ENCODE measurements at places on chromosomes 16 and 17.
A peak's percentile ranks its signal among the peaks of the same experiment; 100 is the strongest.

- DNase-seq = no peak
Observed at GRCh38 chr16:31202414-31203375, at the start of gene PYCARD. TSS of gene PYCARD (minus strand) at chr16:31202760. CDS start at chr16:31202690, 70 bp downstream.

DNA sequence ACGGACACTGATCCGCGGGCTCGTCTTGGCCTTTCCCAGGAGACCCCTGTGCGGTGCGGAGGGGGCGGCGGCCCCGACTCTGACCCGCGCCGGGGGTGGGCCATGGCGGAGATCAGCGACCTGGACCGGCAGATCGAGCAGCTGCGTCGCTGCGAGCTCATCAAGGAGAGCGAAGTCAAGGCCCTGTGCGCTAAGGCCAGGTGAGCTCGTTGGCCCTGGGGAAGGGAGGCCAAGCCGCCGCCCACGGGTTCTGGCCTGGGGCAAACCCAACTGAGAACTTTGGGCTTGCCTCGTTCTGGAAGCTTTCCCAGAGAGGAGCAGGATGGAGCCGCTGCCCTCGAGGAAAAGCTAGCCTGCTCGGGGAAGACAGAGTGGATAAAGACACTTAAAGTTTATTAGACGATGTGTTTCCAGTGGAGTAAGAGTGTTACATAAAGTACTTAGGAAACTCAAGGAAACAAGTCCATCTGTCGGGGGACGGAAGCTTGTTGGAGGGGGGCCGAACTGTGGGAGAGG lies 540 bp downstream of the PPP4C start:
- DNase-seq = no peak

GRCh38 chr16:84058211-84058610 lies 15.6 kb upstream of the SLC38A8 start:
- DNase-seq = no peak

DNA sequence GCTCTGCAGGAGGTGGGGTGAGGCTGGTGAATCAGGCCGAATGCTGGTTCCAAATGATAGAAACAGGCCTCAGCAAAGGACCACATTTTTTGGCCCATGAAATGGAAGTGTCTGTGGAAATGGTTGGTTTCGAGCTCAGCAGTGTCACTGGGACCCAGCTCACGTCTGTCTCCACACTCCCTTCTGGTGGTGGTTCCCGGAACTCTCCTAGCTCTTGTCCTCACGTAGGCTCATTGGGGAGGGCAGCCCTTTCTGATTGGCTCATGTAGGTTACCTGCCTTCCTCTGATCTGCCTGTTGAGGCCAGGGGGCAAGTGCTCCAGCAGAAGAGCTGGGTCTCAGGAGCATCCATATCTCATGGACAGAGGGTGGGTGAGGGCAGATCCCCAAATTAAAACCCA lies 4.0 kb downstream of the ALG1 start:
- DNase-seq = no peak

DNA sequence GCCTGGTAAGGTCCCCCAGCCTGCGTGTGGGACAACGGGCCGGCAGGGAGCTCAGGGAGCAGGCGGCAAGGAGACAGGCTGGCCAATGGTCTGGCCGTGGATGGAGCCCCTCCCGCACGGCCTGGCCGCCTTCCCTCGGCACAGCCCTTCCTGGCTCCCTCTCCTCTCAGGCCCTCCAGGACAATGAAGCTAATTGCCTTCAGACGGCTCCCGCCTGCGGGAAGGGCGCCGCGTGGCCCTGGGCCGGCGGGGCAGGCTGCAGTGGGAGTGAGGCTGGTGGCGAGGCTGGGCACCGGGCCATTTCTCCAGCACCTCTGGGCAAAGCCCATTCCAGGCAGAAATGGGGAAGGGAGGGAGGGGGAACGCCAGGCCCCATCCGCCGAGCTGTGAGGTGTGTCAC lies 50.9 kb downstream of the ENGASE start:
- no peak for DNase-seq

- DNase-seq = no peak
Observed at GRCh38 chr17:35725058-35725457, 6.4 kb upstream of the RASL10B start.

- DNase-seq = peak; percentile 5
Observed at GRCh38 chr16:21159281-21159951, 942 bp downstream of the LDAF1 start.

- DNase-seq = no peak
Observed at GRCh38 chr16:64159976-64160375, 961.9 kb downstream of the CDH11 start.

- DNase-seq = no peak
Observed at GRCh38 chr17:58204796-58205195, 12.3 kb downstream of the EPX start.

GRCh38 chr16:76409706-76410105 lies 132.5 kb downstream of the CNTNAP4 start:
- no peak for DNase-seq

- DNase-seq = no peak
Observed at GRCh38 chr16:27718201-27719105, 168.5 kb downstream of the KATNIP start.

DNA sequence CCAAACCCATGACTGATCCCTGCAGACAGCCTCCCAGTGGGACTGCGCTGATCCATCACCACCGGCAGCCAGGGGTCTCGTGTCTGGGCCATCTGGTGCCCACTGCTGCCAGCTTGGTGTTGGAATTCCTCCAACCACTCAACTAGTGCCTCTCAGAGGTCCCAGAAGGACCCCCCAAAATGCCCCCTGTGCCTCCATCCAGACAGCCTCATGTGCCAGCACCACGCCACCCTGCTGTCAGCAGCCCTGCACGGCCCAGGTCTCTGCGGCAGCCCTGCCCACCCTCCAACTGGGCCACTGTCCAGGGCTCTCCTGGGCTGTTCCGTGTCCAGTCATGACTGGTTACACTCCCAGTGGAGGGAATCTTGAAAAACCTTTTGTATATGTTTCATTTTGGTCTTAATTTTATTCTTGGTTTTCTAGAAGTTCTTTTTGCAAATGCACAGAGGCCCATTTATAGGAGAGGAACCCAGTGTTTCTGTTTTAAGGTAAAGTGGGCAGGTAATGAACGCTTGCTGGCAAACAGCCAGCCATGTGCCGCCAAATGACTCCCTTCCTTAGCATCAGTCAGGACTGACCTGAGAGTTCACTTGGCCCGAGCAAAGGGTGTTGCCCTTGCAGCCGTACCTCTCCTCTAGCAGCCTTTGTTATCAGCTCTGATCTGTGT lies 34.6 kb downstream of the GRIN2C start:
- no peak for DNase-seq

DNA sequence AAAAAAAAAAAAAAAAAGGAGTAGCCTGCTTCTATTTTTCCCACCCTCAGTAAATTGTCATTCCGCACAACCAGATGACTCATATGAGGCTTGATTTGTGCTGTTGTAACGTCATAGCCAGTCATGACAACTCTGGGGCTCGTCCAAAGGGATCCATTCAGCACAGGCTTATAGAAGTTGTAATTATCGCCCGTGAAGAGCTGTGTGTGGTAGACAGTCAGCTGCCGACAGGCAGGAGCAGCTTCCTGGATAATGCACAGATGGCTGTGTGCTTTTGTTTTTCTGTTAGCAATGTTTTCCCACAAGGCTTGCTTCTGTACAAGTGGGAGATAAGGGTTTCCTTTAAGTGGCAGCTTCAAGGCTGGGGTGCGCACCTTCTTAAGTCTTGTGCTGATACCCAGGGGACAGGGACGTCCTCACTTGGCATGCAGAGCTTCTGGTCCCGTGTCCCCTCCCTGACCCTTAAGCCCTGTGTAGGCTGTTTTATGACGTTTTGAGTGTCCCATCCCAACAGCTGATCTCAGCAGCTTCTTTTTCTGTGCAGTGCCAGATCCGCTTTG lies 26.0 kb downstream of the SNX29 start:
- DNase-seq = no peak

GRCh38 chr17:72264682-72265405 lies 144.0 kb downstream of the SOX9 start:
- no peak for DNase-seq

DNA sequence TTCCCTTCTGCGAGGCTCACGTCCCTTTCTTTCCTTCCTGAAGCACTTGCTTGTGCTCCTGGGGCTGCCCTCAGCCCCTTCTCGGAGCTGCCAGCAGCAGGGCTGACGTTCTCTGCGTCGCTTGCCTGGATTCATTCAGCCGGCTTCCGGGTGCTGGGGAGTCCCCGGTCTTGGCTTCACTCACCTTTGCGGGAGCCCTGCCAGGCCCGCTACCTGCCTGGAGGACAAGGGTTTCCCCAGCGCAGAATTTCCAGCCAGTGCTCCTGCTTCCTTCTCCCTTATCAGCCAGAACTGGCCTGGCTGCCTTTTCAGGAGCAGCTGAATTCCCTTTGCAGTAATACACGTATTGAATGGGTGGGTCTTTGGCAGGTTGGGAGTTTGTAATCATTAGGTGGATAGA lies 22.1 kb upstream of the IL17C start:
- DNase-seq = no peak

DNA sequence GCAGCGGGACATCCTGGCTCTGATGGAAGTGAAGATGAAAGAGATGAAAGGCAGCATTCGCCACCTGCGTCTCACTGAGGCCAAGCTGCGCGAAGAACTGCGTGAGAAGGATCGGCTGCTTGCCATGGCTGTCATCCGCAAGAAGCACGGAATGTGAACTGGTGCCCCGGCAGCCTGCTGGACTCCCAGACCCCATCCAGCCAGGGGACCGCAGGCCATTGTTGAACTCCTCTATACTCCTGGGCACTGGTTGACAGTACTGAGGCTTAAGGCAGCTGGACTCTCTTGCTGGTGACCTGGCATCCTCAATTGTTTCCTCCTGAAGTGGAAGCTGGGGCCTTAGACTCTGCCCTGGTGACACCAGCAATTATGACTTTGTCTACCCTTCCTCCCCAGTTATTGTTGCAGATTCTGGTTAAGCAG lies 1.2 kb downstream of the THAP11 start:
- DNase-seq = no peak

DNA sequence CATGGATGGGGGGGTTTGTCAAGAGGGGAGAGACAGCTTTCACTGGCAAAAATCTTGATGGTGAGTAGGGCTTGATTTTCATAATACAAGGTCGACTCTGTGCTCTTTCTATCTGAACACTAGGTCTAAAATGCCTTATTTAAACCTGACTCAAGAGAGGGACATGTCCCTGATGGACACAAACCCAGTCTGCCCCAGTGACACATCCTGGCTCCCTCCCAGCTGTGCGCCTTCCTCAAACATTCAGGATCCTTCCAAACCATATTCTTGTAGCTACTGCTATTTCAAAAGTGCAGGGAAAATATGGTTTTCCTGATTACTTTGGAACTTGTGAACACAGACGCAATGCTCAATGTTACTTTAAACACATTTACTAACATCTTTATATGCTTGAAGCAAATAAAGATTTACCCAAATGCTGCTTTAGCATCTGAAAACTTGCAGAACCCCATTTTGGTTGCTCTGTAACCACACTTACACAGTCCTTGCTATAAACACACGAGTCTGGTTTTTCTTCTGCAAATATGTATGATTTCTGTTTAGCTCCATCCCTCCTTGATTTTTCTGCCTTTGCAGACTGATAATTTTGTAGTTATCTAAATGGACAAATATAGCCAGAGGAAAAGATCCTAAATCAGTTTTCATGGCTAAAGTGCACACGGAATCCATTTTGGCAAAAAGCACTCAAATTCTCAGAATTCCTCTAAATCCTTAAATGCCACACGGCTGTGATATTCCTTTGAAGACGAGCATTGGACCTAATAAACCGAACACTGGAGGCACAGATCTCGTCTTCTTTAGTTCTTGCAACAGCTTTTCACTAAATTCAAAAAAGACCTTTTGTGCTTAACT lies 499.9 kb upstream of the ZFHX3 start:
- no peak for DNase-seq
